Stimulated activated CD4-positive, alpha-beta T cell treated with anti-CD3 and anti-CD28 coated beads, Interleukin-1b, Interleukin-23, amount 100 ng/mL, for 48 hours (primary cell): ENCODE measurements at places on chromosomes 3 and 15.

- no peak for DNase-seq
These were observed 48.0 kb upstream of the UTS2B start for GRCh38 chr3:191378142-191378812.

- no peak for DNase-seq
These were observed 817.5 kb upstream of the ALCAM start for GRCh38 chr3:104549099-104549714.

- no peak for DNase-seq
These were observed 12.9 kb upstream of the ABHD17C start for GRCh38 chr15:80682201-80682600.

DNA sequence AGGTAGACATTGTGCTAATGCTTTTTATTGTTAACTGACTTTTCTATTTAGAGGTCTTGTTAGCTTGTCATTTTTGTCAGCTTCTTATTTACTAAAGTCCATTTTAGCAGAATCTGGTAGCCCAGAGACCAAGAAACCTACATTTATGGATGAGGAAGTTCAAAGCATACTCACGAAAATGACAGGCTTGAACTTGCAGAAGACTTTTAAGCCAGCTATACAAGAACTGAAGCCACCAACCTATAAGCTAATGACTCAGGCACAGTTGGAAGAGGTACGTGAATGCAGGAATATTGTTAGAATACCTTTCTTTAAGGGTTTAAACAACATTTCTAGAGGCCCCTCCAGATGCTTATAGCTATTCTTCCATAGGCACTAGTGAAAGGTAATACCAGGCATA is 3.0 kb downstream of the MRPS22 start:
- no peak for DNase-seq

GRCh38 chr15:47718497-47719437 is 1.5 kb downstream of the SEMA6D start:
- no peak for DNase-seq

- DNase-seq: peak; percentile 84
These were observed 5.8 kb upstream of the RPL29 start for GRCh38 chr3:52001443-52001974.

DNA sequence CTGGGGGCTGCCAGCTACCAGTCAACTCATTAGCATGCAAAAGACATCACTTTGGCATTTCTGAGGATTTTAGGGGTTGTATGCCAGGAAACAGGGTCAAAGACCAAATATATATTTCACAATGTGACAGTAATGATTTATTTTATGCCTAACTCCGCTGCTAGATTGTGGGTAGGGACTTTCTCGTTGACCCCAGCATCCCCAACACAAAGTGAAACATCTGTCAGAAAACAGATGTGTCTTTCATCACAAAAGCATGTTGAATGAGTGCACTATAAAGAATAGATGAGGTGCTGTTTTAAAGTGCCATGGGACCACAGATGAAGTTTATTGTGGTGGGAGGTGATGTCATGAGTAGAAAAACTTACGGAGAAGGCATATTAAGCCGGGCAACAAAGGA is 59.7 kb downstream of the ITPR1 start:
- no peak for DNase-seq
